ENCODE measurements at places on chromosomes 6 and 20. TPM values are rescaled to one million over a fixed set of nuclear protein-coding genes. Genes with fewer than 3 reads are reported as not detected.

- DNase-seq = no peak
- no peaks in the 10 kb centered on the region for H3K27me3 ChIP-seq
- H3K4me3 ChIP-seq = no peak overlapping the region
- peaks cover 12% of the 10 kb centered on the region for H3K4me1 ChIP-seq
These were observed 217.5 kb downstream of the TMEM200A start for GRCh38 chr6:130583268-130583667.

GRCh38 chr6:106199998-106200397 is 113.9 kb downstream of the PRDM1 start:
- peaks cover 46% of the 10 kb centered on the region for H3K4me1 ChIP-seq
- H3K36me3 ChIP-seq = peaks cover 67% of the 10 kb centered on the region
- H3K4me3 ChIP-seq = no peak overlapping the region
- H3K27ac ChIP-seq = no peak overlapping the region
- no peak for DNase-seq

GRCh38 chr6:135002974-135003703 is 51.5 kb downstream of the HBS1L start:
- no peak overlapping the region for H3K27ac ChIP-seq
- no peaks in the 10 kb centered on the region for H3K27me3 ChIP-seq
- DNase-seq = no peak
- H3K36me3 ChIP-seq = peaks cover 7% of the 10 kb centered on the region
- no peak overlapping the region for H3K4me3 ChIP-seq

- no peaks in the 10 kb centered on the region for H3K4me1 ChIP-seq
- no peak for DNase-seq
- no peak overlapping the region for H3K4me3 ChIP-seq
- H3K36me3 ChIP-seq = no peaks in the 10 kb centered on the region
These were observed 11.6 kb downstream of the JAG1 start for GRCh38 chr20:10662151-10662550.

- no peaks in the 10 kb centered on the region for H3K27me3 ChIP-seq
- no peaks in the 10 kb centered on the region for H3K36me3 ChIP-seq
- no peak overlapping the region for H3K27ac ChIP-seq
- DNase-seq = no peak
These were observed 69.1 kb upstream of the FLRT3 start for GRCh38 chr20:14406495-14406894.

Gene CNR1
- total RNA-seq = not detected

- peaks cover 33% of the 10 kb centered on the region for H3K4me1 ChIP-seq
- H3K27ac ChIP-seq = peak overlapping the region; percentile 82
- H3K27me3 ChIP-seq = no peaks in the 10 kb centered on the region
- H3K36me3 ChIP-seq = peaks cover 12% of the 10 kb centered on the region
- peak overlapping the region; percentile 38 for H3K4me3 ChIP-seq
These were observed 326.5 kb upstream of the RUNX2 start for GRCh38 chr6:45001663-45002062.

Gene ULBP2
- 0.40 TPM for total RNA-seq

DNA sequence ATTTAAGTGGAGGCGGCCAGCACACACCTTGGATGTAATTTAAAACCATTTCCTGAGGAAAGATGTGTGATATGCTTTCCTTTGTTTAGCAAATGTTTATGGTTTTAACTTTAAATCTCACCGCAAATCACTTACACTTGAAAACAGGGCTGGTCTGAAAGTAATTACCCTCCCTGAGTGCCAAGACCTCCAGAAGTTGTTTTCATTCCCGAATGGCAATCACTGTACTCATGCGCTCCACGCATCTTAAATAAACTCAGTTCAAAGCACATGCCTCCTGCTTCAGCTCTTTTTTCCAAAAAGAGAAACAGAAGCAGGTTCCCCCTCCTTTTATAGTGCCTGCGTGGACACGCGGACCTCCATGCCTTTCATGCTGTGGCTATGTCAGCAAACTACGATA is 224.0 kb downstream of the SMOC2 start:
- DNase-seq = no peak
- H3K36me3 ChIP-seq = no peaks in the 10 kb centered on the region
- H3K4me3 ChIP-seq = no peak overlapping the region
- H3K27me3 ChIP-seq = no peaks in the 10 kb centered on the region
- H3K27ac ChIP-seq = no peak overlapping the region

Gene ERGIC3
- total RNA-seq = 122 TPM

- DNase-seq = no peak
- no peaks in the 10 kb centered on the region for H3K27me3 ChIP-seq
- no peak overlapping the region for H3K27ac ChIP-seq
- H3K4me1 ChIP-seq = peaks cover 7% of the 10 kb centered on the region
- H3K4me3 ChIP-seq = no peak overlapping the region
- no peaks in the 10 kb centered on the region for H3K36me3 ChIP-seq
These were observed 121.6 kb downstream of the ISM1 start for GRCh38 chr20:13342469-13343242.

DNA sequence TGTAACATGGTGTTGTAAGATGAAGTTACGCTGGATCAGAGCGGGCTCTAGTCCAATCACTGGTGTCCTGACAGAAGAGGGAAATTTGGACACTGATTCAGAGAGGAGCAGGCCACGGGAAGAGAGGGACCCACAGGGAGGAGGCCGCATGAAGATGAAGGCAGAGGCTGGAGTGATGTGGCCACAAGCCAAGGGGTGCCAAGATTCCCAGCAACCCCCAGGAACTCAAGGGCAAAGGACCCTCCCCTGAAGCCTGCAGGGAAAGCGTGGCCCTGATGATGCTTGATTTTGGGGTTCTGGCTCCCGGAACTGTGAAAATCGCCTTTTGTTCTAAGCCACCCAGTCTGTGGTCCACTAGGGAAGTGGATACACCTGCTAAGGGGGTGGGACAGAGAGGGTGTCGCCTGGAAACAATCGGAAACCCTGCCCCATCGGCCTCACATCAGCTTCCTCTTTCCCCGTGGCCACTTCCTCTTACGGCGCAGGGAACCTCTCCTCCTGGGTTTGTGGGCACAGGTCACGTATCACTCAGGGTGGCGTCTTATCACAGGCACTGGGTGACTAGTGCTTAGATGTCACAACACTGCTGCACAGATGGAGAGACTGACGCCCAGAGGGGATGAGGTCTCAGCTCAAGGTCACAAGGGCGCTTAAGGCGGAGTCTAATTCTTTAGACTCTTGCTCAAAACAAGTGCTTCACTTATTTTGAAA is 58.0 kb downstream of the SULF2 start:
- peak; percentile 95 for DNase-seq
- peak overlapping the region; percentile 99 for H3K27ac ChIP-seq
- H3K4me1 ChIP-seq = peaks cover 73% of the 10 kb centered on the region
- peak overlapping the region; percentile 78 for H3K4me3 ChIP-seq

DNA sequence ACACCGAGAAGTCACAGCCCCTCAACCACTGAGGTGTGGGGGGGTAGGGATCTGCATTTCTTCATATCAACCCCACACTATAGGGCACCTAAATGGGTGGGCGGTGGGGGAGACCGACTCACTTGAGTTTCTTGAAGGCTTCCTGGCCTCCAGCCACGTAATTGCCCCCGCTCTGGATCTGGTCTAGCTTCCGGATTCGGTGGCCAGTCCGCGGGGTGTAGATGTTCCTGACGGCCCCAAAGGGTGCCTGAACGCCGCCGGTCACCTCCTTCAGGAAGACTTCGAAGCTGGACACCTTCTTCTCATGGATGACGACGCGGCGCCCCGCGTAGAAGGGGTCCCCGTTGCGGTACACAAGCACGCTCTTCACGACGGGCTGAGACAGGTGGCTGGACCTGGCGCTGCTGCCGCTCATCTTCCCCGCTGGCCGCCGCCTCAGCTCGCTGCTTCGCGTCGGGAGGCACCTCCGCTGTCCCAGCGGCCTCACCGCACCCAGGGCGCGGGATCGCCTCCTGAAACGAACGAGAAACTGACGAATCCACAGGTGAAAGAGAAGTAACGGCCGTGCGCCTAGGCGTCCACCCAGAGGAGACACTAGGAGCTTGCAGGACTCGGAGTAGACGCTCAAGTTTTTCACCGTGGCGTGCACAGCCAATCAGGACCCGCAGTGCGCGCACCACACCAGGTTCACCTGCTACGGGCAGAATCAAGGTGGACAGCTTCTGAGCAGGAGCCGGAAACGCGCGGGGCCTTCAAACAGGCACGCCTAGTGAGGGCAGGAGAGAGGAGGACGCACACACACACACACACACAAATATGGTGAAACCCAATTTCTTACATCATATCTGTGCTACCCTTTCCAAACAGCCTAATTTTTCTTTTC is at the start of gene DCDC2:
Gene DCDC2, minus strand, starts transcription at position 724 of the 883 bp plus-strand sequence. Its CDS starts 309 bp downstream, at position 415.
- H3K4me1 ChIP-seq = peaks cover 21% of the 10 kb centered on the region

- DNase-seq = no peak
- H3K4me1 ChIP-seq = no peaks in the 10 kb centered on the region
- H3K4me3 ChIP-seq = no peak overlapping the region
- no peaks in the 10 kb centered on the region for H3K27me3 ChIP-seq
- no peak overlapping the region for H3K27ac ChIP-seq
These were observed 95.2 kb downstream of the YTHDF1 start for GRCh38 chr20:63120808-63121090.

Gene DNAJC5
- total RNA-seq = 47.3 TPM

- no peaks in the 10 kb centered on the region for H3K4me1 ChIP-seq
- no peak overlapping the region for H3K27ac ChIP-seq
- DNase-seq = no peak
- H3K36me3 ChIP-seq = no peaks in the 10 kb centered on the region
- H3K27me3 ChIP-seq = no peaks in the 10 kb centered on the region
These were observed 40.1 kb downstream of the CYP24A1 start for GRCh38 chr20:54133434-54134427.

DNA sequence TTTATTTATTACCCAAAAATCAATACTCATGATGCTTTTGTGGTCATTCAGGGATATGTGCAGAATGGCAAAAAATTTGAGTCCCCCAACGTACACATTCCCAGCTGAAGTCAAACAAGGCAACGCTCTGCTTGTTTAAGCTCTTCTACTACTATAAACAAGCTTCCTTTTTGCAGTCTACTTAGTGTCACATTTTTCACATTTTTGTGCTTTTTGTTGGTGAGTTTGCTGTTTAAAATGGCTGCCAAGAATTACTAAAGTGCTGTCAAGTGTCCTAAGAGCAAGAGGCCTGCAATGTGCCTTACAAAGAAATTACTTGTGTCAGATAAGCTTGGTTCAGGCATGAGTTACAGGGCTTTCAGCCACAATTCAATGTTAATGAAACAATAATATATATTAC is 2.1 kb downstream of the WFDC8 start:
- H3K4me1 ChIP-seq = no peaks in the 10 kb centered on the region
- H3K27ac ChIP-seq = no peak overlapping the region
- no peaks in the 10 kb centered on the region for H3K36me3 ChIP-seq
- no peak for DNase-seq
- H3K4me3 ChIP-seq = no peak overlapping the region

Gene CCN2
- total RNA-seq = not detected

DNA sequence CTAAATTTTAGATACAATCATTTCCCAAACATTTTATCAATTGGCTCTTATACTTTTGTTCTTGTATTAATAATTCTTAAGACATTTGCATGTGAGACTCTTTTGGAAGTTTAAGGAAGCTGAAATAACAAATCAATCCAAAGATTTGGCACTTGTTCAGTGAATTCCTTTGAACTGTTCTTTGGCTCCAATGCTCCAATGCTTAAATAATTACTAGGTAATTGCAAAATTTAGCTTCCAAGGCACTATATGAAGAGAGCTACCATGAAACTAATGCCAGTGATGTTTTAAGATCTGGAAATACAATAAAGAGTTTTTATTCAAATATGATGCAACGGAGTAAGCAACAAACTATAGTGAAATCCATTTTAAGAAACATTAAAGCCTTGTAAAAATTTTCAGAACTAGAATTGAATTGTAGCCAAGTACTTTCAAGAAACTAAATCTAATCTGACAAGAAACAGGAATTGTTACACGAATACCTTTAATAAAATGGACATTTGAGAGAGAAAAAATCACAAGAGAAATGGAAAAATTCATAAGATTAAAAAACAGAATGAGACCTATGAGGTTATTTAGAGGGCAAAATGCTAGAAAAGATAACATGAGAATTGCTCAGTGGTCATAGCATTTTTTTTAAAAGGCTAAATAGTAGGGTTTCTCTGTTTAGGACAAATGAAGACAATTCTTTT is 43.6 kb upstream of the SMLR1 start:
- H3K27ac ChIP-seq = no peak overlapping the region
- peaks cover 48% of the 10 kb centered on the region for H3K4me1 ChIP-seq
- no peak for DNase-seq
- H3K4me3 ChIP-seq = no peak overlapping the region
- H3K27me3 ChIP-seq = no peaks in the 10 kb centered on the region

DNA sequence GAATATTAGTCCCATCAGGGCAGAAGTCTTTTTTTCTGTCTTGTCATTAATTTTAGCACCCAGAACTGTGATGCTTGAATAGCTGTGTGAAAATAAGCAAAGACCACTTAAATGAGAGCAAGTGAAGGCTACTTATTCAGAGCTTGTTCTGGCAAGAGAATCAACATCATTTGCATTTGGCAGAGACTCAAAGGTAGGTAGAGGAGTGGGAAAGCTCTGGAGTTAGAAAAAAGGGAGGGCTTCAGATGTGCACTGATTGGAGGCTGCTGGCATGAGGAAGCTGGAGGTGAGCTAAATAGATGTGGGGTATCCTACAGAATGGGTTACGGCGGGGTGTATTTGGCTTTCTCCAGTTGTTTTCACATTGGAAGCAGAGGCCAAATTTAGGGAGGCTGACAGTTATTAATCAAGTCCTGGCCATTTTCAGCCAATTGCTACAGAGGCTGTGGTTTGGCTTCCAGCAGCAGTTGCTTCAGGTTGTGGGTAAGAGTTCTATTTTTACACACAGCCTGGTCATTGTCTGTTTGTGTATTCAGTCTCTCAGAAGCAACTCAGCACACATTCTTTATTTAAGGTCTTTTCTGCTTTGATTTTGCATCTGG is 254.3 kb downstream of the BTBD3 start:
- no peak overlapping the region for H3K4me3 ChIP-seq
- no peaks in the 10 kb centered on the region for H3K36me3 ChIP-seq
- no peaks in the 10 kb centered on the region for H3K4me1 ChIP-seq
- no peak overlapping the region for H3K27ac ChIP-seq
- DNase-seq = no peak

DNA sequence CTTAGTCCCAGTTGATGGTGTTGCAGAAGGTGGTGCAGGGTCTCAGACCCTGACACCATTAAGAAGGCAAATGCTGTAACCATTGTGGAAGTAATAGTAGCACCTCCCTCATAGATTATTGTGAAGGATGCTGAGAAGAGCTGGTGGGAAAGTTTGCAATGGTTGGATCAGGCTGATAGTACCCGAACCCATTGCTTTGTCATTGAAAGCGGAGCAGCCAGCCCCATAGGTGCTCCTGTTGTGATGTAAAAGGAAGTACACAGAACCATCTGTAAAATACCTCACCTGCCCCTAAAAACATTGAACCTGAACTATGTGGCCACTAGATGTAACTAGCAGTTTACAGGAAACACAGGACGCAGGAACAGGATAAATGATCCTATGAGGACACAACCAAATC is 31.5 kb downstream of the RIOK1 start:
- no peak for DNase-seq
- H3K4me3 ChIP-seq = no peak overlapping the region
- H3K36me3 ChIP-seq = peaks cover 17% of the 10 kb centered on the region
- H3K27ac ChIP-seq = no peak overlapping the region

Gene DDR1
- 7.4 TPM for total RNA-seq

- H3K27me3 ChIP-seq = no peaks in the 10 kb centered on the region
- peak; percentile 79 for DNase-seq
- H3K4me1 ChIP-seq = peaks cover 75% of the 10 kb centered on the region
- peak overlapping the region; percentile 96 for H3K27ac ChIP-seq
These were observed 1.4 kb downstream of the CLIC1 start for GRCh38 chr6:31734821-31735406.

GRCh38 chr20:47262365-47263013 is 94.0 kb downstream of the ZMYND8 start:
- no peak overlapping the region for H3K27ac ChIP-seq
- no peak for DNase-seq
- H3K36me3 ChIP-seq = peaks cover 45% of the 10 kb centered on the region

Gene KIF6
- not detected for total RNA-seq
